ENCODE measurements at places on chromosomes 5 and 9.

GRCh38 chr9:135221951-135222631 lies 134.6 kb downstream of the OLFM1 start:
- DNase-seq, result no peak

GRCh38 chr9:93156475-93157008 lies 22.5 kb upstream of the NINJ1 start:
- DNase-seq, result no peak

GRCh38 chr5:124463851-124464250 lies 282.6 kb downstream of the ZNF608 start:
- DNase-seq, result no peak

GRCh38 chr9:1490341-1491232 lies 440.4 kb downstream of the DMRT2 start:
- no peak for DNase-seq

DNA sequence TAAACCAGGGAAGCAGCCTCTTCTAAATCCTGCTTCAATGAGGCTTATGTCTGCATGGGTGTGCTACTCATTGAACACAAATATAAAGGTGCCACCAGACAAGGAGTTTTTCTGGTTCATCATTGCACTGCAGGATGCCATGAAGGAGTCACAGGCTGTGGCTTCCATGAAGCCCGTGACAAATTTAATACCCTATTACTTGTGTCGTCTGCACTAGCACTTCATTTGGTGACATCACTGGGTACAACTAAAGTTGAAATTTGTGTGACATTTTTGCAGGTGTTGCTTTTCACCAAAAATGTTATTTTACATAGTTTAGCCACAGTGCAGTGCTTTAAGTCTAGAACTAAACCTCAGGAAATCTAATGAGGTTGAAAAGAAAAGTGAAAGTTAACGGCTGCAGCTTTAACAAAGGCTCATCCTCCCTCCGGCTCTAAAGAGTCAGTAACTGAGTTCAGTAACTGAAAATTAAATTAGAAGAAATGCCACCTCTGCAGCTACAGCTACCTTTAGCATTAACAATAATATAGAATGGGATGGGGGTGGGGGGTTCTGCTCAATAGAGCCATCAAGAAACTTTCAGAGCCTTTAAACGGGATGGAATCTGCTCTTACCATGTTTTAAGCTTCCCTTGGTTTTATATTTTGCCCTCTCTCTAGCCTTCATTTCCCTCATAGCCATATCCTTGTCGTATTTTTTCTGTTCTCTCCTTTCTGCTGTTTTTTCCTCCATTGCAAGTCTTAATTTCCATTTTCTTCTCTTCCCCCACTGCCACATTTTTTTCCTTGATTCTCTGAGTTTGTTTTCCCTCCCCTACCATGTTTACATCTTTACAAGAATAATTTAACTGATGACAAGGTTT lies 233.8 kb upstream of the TMEM161B start:
- peak; percentile 21 for DNase-seq

DNA sequence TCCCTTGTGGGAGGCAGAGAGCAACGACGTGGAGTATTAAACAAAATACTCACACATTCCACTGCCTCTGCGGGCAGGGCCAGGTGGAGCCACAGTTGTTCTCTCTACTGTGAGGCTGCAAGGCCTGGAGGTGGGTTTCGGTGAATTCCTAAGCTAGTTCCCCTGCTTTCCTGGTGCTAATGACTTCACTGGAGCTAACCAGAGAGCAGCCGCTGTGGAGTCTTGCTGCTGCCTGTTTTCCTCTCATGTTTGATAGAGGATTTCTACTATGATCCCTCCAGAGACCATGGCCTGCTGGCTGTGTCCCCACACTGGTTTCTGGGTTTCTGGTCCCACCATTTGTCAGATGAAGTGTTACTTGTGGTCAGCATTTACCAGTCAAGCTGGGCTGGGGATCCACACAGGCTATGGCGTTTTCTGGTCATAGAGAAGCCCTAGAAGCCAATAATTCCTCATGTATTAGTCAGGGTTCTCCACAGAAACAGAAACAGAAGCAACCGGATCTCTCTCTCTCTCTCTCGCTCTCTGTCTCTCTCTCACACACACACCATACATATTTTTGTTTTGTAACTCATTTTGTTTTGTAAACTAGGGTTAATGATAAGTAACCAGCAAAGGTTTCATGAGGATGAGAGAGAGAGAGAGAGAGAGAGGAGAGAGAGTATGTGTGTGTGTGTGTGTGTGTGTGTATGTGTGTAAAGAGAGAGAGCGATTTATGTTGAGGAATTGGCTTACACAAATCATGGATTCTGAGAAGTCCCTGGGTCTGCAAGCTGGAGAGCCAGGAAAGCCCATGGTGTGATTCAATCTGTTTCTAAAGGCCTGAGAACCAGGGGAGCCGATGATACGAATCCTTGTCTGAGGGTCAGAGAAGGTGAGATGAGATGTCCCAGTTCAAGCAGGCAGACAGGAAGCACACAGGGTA lies 403.0 kb downstream of the GADD45G start:
- DNase-seq, result no peak

DNA sequence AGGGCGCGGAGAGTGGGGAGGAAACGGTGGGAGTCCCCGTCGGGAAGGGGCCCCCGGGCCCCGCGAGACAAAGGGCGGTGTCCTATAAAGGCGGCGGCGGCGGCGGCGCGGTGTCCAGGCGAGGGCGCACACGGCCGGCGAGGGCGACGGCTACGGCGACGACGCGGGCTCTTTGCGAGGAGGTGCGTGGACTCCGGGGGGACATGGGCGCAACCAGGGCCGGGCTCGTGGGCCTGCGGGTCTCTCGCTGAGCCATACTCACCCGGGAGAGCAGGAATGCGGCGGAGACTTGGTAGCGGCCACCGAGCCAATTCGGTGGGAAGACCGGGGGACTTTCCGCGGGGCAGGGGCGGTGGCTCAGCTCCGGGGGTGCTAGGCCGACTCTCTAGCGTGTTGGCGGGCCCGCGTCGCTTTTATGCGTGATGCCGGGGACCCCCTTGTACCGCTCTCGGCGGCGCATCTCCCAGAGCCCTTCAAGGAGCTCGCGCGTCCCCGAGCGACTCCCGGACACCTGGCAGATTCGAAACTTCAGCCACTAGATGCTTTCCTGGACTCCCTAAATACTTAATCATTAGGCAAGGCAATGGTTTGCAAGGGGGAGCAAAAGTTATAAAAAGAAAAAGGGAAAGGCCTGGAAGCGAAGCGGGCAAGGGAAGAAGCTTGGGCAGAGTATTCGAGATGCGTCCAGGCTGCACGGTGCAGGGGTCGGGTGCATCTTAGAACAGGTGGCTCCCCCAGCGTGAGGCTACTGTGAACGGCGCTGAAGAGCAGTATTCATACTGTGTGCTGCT lies 5.9 kb upstream of the TAL2 start:
- peak; percentile 28 for DNase-seq

- DNase-seq, result no peak
These were observed 885 bp upstream of the MLLT3 start for GRCh38 chr9:20623021-20623747.

DNA sequence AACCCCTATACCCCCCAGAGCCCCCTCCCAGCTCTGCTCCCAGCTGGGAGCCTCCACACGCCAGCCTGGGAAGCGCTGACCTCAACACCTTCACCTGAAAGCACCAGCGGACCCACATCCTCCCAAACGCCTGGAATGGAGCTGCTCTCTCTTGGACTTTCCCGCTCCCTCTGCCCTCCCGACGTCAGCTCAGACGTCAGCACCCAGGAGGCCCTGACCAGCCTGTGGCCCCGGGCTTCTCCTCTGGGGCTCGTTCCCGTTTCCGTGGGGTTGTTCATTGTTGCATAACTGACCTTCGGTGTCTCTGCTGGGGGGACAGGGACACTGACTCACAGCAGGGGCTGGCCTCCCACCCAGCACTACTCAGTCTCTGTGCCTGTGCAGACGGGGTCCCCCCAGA lies 35.0 kb upstream of the SLC6A3 start:
- DNase-seq, result peak; percentile 97

DNA sequence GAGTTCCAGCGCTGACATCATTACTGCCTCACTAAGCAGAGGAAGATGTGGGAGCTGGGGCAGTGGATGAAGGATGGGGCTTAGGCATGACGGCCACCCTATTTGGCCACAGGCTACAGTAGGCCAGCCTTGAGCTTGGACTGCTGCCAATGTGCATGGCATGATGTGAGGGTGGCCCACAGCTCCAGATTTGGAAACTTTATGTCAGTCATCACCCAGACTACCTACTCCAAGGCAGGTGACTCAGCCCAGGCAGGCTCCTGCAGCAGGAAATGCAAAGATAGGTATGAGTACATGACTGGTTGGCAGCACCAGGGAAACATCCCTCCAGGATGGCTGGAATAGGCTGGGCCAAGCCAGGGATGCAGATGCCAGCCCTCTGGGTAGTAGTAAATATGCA lies 303.6 kb downstream of the SPOCK1 start:
- no peak for DNase-seq

DNA sequence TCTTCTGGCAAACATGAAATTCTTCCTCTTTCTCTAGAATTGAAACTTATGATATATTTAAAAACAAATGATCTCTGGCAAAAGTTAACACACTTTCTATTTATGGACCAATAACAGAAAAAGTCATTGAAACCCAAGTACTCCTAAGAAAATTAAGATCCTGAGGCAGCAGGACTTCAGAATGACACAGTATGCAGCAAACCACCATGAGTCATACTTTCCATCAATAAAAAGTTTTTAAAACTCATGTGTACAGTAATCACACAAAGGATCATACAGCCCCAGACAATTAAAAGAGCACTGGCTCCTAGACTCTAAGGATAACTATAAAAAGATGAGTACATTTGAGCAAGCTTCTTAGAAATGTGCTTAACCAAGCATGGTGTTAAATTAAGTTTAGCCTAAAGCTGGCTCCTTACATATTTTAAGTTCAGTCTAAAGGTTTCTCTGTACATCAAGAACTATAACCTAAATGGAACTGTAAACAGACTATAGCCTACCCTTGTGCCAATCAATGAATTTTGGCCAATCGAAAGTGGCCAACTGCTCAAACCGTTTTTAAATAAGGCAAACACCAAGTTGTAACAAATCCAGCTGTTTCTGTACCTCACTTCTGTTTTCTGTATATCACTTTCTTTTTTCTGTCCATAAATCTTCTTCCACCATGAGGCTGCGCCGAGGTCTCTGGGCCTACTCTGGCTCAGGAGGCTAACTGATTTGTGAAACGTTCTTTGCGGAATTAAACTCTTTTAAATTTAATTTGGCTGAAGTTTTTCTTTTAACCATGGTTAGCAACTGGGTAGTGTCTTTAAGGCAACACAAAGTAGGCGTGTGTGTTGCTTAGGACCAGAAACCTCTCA lies 232.1 kb upstream of the PIK3R1 start:
- DNase-seq, result peak; percentile 75

- DNase-seq, result no peak
These were observed 64.6 kb upstream of the CAST start for GRCh38 chr5:96597438-96598020.

- no peak for DNase-seq
These were observed 28.7 kb upstream of the PALM2AKAP2 start for GRCh38 chr9:109751253-109751652.

GRCh38 chr5:4553978-4554377 lies 586.2 kb upstream of the ADAMTS16 start:
- DNase-seq, result no peak

DNA sequence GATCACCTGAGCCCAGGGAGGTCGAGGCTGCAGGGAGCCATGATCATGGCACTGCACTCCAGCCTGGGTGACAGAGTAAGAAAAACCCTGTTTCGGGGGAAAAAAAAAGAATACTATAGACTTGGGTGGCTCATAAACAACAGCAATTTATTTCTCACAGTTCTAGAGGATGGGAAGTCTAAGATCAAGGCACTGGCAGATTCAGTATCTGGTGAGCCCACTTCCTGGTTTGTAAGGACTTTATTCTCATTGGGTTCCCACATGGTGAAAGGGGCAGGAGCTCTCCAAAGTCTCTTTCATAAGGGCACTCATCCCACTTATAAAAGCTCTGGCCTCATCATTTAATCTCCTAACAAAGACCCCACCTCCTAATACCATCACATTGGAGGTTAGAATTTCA lies 8.7 kb downstream of the HINT1 start:
- no peak for DNase-seq

DNA sequence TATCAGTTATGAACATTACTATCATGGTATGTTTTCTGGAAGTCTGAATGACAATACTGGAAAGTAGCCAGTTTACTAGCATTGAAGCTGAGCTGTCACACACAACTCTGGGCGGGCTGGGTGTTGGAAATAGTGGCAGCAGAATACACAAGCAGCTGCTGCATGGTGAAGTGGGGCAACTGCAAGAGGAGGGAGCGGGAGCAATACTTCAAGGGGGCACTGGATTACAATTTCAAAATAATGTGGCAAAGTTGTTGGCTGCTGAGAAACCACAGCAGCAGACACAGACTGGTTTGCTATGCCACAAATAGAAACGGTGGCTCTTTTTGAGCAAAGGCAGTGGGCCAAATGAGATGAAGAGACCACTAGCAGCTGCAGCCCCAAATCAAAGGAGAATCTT lies 350.2 kb downstream of the KIAA0825 start:
- DNase-seq, result no peak

DNA sequence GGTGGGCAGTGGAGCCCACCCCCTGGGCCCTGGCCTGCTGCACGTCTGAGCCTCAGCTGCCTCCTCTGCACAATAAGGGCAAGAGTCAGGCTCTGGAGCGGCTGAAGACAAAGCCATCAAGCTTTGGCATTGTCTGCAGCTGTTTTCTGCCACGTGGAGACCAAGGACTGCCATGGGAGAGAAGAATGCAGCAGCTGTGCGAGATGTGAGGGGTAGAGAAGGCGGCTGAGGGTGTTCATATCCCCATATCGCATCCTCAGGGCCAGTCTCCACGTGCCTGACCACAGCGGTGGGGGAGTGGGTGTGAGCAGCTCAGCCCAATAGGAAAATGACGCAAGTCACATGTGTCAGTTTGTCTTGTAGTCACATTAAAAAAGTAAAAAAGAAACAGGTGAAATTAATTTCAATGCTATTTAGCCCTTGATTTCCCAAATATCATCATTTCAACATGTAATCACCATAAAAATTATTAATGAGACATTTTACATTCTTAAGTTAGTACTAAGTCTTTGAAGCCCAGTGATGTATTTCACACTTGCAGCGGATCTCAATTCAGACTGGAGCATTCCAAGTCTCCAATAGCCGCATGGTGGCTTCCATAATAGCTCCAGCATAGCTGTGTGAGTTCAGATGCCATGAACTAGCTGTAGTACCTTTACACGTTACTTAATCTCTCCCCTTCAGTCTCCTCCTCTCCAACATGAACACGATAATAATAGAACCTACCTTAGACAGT lies 6.6 kb downstream of the C1QTNF2 start:
- DNase-seq, result no peak

DNA sequence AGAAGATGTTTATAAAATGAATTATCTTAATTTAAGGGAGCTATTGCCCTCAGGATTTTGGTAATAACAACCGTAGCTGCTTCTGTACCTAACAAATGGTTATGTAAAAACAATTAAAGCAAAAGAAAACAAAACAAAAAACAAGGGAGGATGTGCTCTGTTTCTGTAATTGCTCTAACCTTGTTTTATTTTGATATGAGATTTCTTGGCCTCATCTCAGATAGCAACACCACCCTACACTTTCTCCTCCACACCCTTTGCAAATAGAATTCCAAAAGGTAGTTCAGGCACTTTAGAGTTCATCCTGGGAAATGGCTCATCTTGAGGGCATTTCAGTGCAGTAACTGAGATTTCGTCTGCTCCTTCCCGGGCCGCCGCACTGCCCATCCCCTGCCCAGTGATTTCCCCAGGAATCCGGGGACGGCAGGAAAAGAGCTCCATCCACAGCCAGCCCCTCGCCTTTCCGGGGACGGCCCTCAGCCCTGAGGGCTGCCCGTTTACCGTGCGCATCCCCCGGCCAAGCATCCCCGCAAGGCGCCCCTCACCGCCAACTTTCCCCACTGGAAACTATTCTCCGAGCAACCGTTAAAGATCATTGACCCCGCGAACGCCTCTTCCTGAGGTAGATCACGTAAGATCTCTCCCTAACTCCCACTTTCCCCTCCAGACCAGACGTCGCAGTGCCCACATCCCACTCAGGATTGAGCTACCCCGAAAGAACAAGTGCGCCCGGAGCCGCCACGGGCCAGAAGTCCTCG lies 1.2 kb downstream of the FNBP1 start:
- DNase-seq, result no peak
